ENCODE measurements at places on chromosomes 7 and 10.
A peak's percentile ranks its signal among the peaks of the same experiment; 100 is the strongest.

- no peak for DNase-seq
Observed at GRCh38 chr7:44078521-44078920, 3.8 kb downstream of the POLM start.

DNA sequence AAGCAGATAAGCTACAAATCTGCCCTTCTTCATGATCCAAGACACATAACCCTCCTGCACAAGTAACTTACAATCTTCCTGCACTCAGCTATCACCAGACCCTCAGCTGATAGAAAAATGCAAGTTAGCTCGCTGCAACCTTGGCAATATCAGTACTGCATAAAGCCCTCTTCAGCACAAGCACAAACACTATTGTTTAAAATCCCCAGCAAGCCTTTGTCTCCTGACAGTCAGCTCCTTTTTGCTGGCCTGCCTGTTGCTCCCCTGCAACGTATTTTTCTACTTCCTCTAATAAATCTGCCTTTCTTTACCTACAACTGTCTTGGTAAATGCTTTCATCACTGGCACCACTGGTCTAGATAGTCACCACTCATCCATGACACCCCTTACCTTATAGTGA is 59.8 kb downstream of the BAMBI start:
- DNase-seq: no peak

GRCh38 chr7:90412458-90413184 is 9.4 kb downstream of the CLDN12 start:
- no peak for DNase-seq

- no peak for DNase-seq
Observed at GRCh38 chr7:138248609-138249008, 172.3 kb downstream of the AKR1D1 start.

DNA sequence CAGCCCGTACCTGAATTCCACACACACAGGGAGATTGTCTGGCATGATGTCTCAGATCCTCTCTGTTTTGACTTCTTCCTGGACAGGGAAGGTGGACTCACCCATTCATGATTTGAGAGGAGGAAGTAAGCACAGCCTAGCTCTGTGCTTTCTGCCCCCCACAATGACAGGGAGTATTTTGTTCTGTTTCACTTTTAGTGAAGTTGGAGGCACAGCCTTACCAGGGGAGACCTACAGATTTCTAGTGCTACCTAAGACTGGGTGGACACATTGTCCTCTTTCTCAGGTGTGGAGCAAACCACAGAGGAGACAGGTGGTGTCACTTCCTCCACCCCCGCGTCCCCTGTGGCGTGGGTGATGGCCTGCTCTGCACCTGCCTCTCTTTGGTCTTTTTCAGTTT is 408.6 kb upstream of the PFKP start:
- DNase-seq: no peak

DNA sequence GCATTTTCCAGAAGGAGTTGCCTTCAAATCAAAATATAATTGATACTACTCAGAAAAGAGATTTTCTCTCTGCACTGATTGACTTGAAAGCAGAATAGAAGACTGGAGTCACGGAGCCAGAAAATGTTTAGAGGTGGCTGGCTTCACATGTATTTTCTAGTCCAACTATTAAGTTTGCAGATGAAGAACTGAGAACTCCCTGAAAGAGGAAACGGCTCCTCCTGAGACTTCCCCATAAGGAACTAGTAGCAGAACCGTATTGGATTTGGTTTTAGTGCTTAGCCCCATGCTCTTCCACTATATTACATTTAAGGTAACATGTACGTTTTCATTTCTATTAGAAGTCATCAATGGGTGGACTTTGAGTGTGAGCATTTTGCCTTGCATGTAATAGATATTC is 946.3 kb downstream of the CNTNAP2 start:
- DNase-seq: no peak

- DNase-seq: no peak
Observed at GRCh38 chr7:6271060-6271658, 1.3 kb downstream of the CYTH3 start.

DNA sequence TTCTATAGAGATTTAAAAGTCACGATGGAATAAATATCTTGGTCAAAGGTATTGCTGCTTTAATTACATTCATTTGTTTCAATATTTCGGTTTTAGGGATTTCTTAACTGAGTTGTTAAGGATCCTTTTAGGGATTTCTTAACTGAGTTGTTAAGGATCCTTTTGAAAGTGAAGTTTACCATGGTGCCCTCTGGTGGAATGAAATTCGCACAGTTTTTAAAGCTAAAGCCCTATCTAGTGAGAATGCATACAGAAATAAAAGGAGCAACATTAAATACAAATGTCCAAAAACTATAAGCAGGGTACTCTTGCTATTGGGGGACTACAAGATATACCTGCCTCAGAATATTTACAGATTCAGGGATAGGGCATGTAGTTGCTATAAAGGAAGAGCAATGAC is 193.7 kb downstream of the RNLS start:
- DNase-seq: no peak

GRCh38 chr7:12694817-12695216 is 7.4 kb downstream of the ARL4A start:
- no peak for DNase-seq

- no peak for DNase-seq
Observed at GRCh38 chr10:48458662-48459048, 146.2 kb downstream of the ARHGAP22 start.

DNA sequence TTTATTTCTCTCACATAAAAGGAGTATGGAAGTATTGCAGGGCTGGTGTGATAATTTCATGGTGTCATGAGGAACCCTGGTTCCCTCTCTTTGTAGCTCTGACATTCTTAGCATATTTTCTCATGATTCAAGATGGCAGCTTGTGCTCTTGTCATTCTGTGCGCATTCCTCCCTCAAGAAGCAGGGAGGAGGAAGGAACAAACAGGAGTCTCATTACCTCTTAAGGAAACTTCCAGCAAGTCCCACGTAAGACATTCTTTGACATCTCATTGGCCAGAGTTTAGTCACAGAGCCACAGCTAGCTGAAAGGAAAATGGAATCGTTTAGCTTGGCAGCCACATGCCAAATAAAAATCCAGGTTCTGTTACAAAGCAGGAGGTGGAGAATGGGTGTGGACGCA is 546.8 kb downstream of the LRMDA start:
- no peak for DNase-seq

GRCh38 chr7:113548561-113548960 is 370.2 kb downstream of the PPP1R3A start:
- DNase-seq: no peak

DNA sequence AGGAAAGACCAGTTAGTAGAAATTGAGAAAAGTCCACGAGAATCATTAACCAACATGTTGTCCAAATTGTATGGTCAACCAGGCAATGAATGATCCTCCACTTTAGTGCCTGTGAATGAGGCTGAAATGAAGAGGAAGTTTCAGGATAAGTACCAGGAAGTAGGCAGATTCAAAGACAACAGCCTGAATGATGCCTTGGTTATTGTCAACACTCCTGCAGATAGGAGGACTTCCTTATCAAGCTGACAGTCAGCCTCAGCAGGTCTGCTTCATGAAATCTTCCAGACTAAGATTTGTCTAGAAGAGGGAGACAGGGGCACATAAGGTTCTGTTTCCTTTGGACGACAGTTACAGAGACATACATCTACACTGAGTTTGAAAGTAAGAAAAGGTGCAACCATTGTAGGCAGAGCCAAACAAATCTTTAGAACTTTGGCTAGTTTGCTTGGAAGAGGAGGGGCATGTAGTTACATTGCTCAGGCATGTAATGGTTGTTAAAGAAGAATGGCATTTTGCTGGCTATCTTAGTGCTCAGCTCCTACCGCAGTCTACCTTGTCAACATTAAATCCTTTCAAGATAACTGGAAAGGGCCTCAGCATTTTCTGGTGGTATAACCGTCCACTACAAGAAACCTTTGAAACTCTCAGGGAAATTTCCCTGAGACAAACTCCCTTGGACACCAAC is 81.4 kb downstream of the ABI1 start:
- no peak for DNase-seq

- DNase-seq: no peak
Observed at GRCh38 chr10:8455181-8455580, 400.7 kb downstream of the GATA3 start.

GRCh38 chr7:117021366-117021765 is 68.1 kb downstream of the ST7 start:
- DNase-seq: no peak

- no peak for DNase-seq
Observed at GRCh38 chr7:118496138-118496644, 271.7 kb downstream of the ANKRD7 start.

GRCh38 chr7:149832332-149833041 is 5.7 kb upstream of the ZNF862 start:
- no peak for DNase-seq

- DNase-seq: no peak
Observed at GRCh38 chr7:4999369-4999950, 40.5 kb upstream of the MMD2 start.

DNA sequence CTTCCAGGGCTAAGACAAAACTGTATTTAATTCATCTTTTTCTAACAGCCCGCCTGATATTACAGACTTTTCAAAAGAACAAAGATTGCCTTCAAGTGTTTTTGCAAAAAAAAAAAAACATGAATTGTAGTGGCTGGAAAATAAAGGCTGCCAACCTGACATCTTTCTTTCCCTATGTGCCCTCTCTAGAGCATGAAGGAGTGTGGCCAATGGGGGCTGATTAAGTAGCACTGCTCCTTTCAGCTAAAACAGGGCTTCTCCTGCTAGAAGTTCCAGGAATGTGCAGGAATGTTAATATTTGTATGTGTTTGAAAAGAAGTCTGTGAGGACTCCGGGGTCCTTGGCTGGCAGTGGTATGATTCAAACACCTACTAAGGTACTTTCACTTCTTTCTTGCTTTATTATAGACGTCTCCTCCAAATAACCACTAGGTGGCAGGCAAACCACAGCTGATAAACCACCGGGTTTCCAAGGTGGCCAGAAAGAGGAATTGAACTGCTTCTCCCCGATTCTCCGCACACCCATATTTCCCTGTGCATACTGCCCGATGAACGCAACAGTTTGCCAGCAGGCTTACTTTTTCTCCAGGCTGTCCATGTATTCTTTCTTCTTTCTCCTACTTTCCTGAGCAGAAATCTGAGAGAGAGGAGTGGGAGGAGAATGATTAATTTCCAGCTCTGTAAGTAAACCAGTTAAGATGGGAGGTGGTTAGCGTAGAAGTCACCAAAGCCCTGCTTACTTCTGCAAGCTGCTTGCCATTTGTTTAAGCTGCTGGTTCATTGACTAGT is 56.8 kb upstream of the DGKI start:
- peak; percentile 65 for DNase-seq

DNA sequence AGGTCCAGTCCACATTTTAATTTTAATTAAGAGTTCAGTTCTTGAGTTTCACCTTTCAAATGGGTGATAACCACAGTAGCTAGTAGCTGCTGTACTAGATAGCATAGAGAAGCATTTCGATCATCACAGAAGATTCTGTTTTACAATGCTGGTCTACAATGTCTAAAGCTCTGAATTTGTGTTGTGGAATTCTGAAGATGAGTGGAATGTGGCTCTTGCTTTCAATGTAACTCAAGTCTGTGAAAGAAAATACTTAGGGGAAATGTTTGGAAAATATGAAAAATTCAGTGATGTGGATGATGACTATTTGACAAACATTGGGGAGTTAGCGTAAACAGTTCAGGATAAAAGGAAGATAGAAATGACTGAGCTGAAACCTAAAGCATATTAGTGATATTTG is 139.4 kb downstream of the GNAT3 start:
- DNase-seq: no peak

GRCh38 chr10:33099748-33100147 is 141.7 kb upstream of the ITGB1 start:
- DNase-seq: no peak

DNA sequence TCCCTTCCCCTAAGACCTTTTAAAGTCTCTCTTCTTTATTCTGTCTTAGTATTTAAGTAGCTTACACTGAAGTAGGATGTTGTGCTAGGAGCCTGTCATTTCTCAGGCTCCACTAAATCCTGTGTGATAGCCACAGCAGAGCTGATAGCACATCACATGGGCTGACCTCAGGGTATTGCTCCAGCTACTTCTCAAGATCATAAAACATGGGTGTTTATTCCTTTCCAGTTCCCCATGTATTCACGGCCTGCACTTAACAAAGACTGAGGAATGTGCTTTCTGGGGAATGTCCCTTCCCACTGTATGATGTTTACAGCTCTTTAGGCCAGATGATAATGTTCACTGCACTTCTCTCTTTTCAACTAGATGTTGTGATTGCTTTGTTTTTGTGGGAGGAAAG is 1086.8 kb downstream of the KCNMA1 start:
- DNase-seq: no peak

GRCh38 chr10:13296476-13296875 is 3.4 kb downstream of the PHYH start:
- no peak for DNase-seq

DNA sequence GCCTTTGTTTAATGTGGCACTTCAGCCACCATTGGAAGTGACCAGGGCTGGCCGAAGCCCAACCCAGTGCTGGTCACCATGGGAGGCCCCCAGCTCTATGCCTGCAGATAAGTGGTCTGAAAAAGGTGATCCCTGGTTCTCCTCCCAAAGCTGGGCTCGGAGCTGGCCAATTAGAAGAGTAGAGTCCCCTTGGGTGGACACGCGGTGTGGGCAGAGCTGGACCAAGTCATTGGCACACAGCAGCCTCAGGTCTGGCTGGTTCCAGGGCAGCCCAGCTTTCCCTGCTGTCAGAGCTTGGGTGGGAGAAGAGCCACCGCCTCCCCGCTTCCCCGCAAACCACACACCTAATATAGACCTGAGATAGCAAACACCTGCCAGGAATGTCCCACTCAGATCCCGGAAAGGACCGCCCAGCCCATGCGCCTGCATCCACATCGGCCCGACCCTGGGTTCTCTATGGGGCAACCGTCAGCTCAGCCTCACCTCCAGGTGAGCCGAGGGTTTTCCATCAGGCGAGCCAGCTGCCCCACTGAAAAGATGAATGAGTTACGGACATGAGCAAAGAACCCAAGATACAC is 84.3 kb downstream of the TCERG1L start:
- no peak for DNase-seq

Measured in NCI-H748 treated with DMSO at 0.1 percent for 48 hours (cell line).